HCT116 (cell line): ENCODE measurements at places on chromosomes 1 and 21.

DNA sequence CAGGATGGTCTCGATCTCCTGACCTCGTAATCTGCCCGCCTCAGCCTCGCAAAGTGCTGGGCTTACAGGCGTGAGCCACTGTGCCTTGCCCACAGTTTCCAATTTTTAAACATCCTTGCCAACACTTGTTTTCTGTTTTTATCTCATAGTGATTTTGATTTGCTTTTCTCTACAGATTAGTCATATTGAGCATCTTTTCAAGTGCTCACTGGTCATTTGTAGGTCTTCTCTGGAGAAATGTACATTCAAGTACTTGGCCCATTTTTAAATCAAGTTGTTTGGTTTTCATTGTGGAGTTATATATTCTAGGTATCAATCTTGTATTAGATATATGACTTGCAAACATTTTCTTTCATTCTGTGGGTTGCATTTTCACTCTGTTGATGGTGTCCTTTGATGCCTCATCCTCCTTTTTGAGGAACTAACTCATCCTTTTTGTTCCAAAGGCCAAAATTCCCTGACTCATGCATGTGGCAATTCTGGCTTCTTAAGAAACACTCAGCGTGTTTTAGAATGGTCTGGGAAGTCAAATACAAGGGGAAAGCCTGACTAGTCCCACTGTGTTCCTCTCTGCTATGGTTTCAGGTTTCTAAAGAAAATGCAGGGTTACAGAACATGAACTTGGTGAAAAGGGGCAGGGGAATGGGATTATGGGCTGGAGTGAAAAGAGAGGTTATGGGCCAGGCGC is 37.3 kb downstream of the PTAFR start:
- DNase-seq = no peak

DNA sequence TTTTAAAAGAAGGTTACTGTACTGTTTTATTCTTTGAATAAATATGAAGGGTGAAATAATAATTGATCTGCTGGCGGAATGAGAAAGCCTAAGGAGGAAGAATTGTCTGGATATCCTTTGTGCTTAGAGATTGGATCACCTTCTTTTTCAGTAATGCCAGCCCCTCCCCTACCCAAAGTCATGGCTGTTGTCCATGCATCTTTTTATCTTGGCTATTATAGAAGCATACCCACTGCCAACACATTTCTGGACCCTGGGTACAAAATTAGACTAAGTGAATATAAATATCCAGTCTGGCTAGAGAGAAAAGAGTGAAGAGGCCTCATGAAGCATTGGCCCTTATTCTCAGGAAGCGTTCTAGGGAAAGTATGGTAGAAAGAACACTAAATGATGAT is 28.1 kb downstream of the AK4 start:
- DNase-seq = no peak

GRCh38 chr1:28508435-28508754 is 2.6 kb downstream of the RCC1 start:
- no peak for DNase-seq

DNA sequence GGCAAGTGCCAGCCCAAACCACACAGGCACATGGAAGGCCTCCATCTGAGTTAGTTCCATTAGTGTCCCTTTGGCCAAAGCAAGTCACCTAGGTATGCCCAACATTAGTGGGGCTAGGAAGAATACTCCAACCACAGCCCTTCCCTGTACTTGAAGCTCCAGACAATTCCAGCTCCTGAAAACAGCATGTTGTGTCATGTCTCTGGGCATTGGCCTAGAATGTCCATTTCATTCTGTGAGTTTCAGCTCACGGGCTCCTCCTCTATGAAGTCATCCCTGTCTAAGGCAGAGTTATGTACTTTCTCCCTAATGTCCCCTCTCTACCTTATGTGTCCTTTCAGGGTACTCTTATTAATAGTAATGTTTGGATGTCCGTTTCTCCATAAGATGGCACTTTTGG is 96.5 kb upstream of the SPATA6 start:
- DNase-seq = no peak

- no peak for DNase-seq
These were observed 114.6 kb downstream of the KAZN start for GRCh38 chr1:14713077-14713476.

GRCh38 chr1:106880226-106880625 is 176.2 kb upstream of the PRMT6 start:
- no peak for DNase-seq

DNA sequence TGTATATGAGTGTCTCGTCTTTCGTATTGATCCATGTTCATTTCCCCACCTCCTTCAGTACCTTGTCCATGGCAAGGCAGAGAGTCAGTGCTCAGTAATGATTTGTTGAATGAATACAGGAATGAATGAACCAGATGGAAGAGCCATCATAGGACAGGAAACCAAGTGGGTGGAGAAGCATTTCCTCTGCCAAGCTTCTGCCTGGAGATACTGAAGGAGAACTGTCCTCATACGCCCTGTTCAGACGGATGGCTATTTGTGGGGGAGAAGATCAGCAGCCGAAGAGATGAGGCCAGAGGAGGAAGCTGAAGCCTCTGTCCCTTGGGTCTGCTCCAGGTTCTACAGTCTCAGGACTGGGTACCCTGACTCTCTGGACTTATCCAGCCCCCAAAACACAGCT is 5.8 kb downstream of the FAM43B start:
- no peak for DNase-seq

GRCh38 chr1:197841158-197841557 is 61.3 kb upstream of the C1orf53 start:
- DNase-seq = no peak

GRCh38 chr1:212782422-212783154 is 9.0 kb downstream of the NSL1 start:
- no peak for DNase-seq

DNA sequence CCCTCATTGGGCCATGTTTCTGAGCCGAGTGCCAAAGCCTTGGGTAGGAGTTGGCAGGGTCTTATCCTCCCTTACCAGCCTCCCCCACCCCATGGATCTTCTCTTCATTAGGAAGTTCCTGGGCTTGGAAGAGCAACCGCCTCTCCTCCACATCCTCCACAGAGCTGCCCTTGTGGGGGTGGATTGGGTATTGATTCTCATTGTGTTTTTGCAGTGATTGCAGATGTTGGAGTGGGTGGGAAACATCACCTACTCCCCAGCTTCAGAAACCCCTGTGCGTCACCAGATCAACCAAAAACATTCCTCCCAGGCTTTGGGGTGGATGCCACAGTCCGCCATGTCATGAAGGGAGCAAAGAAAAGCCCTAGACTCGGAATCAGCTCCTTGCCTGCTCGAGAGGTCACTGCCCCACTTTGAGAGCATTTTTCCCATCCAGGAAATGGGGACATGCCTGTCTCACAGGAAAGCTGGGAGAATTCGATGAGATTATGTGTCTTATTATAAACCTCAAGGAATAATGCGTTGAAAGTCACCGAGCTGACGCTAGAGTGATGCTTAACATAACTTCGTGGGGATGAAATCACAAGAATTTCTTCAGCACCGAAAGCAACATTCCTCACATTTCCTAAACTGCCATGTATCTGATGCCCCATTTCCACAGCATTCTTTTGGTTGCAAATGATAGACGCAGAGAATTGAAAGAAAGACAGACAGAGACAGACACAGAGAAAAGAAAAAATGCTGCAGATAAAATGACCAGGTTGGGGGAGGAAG is 44.7 kb upstream of the ZBTB40 start:
- DNase-seq = no peak

- DNase-seq = peak; percentile 28
These were observed 21.6 kb downstream of the TCEA3 start for GRCh38 chr1:23403038-23403336.

GRCh38 chr1:40784141-40784770 is 669 bp downstream of the KCNQ4 start:
- DNase-seq = no peak

DNA sequence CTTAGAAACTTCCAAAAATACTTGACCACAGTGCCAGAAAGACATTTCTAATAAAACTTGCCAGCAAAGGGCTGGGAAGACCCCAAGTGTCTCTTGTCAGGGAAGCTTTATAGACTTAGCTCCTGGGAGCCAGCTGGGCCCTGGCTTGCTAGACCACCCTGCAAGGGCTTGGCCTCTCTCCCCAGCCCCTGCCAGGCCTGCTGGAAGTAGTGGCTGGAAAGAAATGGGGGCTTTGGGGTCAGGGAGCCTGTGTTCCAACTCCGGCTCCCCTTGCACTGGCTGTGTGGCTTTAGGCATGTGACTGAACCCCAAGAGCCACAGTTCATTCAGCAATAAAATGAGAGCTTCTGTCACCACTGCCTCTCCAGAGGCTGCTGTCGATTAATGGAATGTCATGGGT is 31.1 kb downstream of the H3-3A start:
- DNase-seq = no peak

- DNase-seq = no peak
These were observed 11.3 kb downstream of the C1orf116 start for GRCh38 chr1:207021139-207021861.

GRCh38 chr1:27522432-27523336 is 32.7 kb upstream of the WASF2 start:
- DNase-seq = no peak

- DNase-seq = no peak
These were observed 43.0 kb downstream of the UBE2U start for GRCh38 chr1:64246294-64246917.

- no peak for DNase-seq
These were observed 246 bp downstream of the ATP2B4 start for GRCh38 chr1:203626910-203627246.

DNA sequence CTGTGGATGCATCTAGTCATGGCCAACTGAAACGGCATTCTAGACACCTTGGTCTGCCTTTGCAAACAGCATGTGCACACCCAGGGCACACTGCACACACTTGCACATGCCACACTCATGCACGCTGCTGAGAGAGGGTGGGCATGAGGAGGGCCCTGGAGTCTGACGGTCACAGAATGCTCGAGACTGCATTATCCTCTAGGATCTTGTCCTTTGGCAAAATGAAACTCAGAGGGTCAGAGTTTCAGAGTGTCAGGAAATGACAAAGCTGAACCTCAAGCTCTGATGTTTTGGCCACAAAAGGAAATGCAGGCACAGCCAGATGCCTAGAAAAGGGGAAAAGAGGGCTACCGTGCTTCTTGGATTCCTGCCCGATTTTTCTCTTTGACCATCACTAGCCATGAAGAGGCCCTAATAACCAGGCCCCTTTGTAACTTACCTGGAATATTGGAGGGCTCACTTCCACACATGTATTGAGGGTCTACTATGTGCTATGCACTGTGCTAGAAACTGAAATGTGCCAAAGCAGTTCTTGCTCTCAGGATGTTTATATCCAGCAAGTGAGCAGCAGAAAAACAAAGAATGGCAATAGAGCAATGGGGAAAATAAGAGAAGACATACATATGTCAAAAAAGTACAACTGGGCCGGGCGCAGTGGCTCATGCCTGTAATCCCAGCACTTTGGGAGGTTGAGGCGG is 65.4 kb downstream of the TOMM20 start:
- DNase-seq = no peak

GRCh38 chr1:165351863-165352441 is 4.6 kb downstream of the LMX1A start:
- DNase-seq = no peak

- no peak for DNase-seq
These were observed 95.5 kb downstream of the ZFYVE9 start for GRCh38 chr1:52237430-52237829.

GRCh38 chr1:53559854-53560580 is 100.8 kb downstream of the DMRTB1 start:
- DNase-seq = no peak

DNA sequence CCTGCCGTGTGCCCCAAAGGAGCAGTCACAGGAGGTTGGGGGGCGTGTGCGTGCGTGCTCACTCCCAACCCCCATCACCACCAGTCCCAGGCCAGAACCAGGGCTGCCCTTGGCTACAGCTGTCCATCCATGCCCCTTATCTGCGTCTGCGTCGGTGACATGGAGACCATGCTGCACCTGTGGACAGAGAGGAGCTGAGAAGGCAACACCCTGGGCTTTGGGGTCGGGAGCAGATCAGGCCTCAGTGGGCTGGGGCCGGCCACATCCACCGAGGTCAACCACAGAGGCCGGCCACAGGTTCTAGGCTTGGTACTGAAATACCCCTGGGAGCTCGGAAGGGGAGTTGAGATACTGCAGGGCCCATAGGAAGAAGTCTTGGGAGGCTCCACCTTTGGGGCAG is 23.5 kb downstream of the COL6A1 start:
- DNase-seq = no peak

- DNase-seq = no peak
These were observed 839.9 kb downstream of the USP25 start for GRCh38 chr21:16569679-16570078.

DNA sequence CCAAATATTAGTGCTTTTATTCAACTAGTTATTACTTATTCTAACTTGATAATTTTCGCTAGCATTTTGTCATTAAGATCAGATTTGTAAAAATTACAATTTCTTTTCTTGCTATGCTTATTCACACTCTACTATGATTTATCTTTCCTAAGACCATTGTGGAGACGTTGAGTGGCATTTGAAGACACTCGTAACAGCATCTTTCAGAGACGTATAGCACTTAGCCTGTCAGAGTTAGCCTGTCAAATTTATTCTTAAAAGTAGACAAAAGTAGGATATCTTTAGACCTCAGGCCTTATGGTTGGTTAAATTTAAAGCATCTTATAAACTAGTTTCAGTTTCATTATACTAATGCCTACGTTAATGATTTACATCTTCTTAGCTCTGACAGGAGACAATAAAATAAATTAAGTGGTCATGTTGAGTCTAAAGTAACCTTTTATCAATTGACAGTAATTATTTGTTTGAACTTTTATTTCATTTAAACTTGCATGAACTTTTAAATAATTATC is 1410.1 kb downstream of the MRPL39 start:
- DNase-seq = no peak

DNA sequence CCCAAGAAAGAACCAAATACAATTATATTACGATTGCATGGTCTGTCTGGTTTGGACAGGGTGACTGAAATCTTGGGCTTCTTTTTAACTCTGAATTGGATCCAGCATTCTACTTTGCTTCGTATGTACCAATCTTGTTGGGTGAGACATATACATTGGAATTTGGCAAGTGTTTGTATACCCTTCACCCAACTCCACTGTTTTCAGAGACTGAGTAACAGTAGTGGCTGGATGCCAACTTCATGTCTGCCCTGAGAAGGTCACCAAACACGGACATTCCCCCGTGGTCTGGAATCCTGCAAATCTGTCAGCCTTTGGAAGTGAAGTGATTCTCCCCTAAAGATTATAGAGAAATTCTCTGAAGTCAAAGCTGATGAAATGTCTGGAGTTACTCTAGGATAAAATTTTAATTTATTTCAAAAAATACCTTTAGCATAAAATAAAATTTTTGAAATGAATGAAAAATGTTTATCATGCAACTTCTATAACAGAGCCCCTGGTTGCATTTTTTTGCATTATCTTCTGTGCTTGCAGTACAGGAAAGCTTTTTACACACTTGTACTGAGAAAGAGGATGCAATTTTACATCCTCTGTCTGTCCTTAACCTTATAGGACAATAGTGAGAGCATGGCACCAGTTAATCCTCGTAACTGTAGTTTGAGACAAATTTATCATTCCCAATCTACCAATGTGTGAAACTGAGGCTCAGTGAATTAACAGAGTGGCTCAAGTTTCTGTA is 201.8 kb downstream of the DISC1 start:
- peak; percentile 60 for DNase-seq
